Islet precursor cell (in vitro differentiated cells): ENCODE measurements at places on chromosomes 6 and 20.
A peak's percentile ranks its signal among the peaks of the same experiment; 100 is the strongest.

GRCh38 chr6:111050261-111051023 lies 36.9 kb upstream of the SLC16A10 start:
- no peak for DNase-seq

DNA sequence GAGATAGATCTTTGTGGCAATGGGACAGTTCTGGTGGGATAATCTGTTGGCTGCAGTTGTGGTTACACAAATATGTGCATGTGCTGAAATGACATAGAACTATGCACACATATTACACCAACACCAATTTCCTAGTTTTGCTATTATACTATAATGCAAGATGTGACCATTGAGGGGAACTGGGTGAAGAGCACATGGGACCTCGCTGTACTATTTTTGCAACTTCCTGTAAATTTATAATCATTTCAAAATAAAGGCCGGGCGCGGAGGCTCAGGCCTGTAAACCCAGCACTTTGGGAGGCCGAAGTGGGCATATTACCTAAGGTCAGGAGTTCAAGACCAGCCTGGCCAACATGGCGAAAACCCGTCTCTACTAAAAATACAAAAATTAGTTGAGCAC lies 8.7 kb downstream of the ARMC12 start:
- DNase-seq, result no peak

DNA sequence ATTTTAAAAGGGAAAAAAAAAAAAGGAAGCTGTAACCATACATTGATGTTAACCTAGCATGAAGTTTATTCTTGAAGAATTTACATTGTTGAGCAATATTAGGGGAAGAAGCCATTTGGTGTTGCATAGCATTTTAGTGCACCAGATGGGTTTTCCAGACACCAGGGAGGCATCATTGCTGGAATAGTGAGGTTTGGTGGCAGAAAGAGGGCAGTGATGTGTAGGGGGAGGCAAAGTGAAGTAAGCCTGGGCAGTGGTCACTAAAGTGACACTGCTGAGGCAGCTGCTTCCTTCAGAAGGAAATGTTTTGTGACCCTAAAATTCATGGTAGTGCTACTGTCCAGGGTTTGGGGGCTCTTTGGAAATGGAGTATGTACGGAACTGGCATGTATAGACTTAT lies 2.6 kb downstream of the TOMM6 start:
- DNase-seq, result no peak

GRCh38 chr6:28711788-28712341 lies 186.2 kb downstream of the GPX5 start:
- DNase-seq, result no peak

DNA sequence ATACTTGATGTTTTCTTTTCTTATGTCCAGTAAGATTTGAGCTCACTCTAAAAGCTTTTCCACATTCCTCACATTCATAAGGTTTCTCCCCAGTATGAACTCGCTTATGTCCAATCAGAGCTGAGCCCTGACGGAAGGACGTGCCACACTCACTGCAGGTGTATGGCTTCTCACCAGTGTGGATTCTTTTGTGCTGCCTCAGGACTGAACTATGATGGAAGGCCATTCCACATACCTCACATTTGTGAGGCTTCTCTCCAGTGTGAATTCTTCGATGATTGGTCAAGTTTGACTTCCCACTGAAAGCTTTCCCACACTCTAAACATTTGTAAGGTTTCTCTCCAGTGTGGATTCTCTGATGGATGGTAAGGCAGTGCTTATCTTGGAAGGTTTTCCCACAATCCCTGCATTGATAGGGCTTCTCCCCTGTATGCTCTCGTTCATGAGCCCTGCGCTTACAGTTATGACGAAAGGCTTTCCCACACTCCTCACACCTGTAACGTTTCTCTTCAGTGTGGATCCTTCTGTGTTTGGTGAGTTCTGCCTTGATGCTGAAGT lies 9.9 kb downstream of the ZNF311 start:
- no peak for DNase-seq

DNA sequence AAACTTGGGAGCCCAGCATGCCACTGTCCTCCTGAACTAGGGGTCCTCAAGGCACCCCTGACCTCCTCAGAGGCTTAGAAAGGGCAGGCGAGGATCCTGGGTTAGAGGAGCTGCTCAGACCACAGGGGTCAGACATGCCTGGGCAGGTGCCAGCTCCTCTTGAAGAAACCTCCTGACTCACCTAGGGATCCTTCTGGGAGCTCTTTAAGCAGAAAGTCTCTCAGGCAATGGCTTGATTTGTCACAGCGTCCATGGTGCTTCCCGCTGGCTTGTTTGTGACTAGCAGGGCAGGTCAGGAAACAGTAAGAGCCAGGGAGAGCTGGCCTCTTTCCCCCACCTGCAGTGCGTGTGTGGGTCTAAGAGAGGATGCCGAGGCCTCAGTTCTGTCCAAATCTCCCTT lies 174.5 kb upstream of the SNX9 start:
- no peak for DNase-seq

- no peak for DNase-seq
Measured at GRCh38 chr6:3151691-3152090, 5.7 kb downstream of the TUBB2A start.

DNA sequence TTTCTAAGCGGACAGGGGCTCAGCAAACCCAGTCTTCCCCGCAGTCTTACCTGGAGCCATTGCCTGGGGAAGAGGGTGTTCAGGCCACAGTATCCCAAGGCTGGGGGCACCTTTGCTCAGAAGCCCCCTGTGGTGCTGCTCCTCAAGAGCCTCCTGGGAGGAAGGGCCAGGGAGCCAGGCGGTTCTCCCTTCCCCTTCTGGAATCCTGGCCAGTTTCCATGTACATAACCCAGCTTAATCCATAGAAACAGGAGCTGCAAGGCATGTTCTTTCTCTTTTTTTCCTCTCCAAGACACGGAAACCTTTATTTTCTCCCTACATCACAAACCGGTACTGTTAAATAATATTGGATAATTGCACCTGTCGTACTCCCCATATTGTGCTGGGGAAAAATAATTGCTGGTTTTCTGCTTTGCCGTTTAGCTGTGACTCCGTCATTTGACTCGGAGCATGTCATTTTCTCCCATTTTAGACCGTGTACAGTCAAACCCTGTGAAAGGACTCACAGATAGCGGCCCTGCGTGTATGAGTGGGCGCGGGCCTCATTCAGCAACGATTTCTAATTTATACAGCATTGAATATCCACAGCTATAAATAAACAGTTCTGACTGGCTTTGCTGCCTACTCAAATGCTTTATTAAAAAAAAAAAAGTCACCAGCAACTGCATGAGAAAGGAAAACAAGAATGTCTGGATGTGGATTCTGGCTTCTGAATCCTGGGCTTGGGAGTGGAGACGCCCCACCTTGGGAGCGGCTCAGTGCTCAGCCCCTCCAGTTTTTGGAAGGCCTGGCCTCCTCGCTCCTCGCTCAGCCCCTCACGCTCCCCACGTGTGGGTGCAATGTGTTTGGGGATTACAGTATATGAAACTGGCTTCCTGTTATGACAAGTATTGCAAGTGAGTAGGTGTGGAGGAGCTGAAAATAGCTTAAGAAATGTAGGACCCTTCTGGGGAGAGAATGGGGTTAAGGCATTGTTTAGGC lies 67.3 kb downstream of the ADTRP start:
- no peak for DNase-seq

DNA sequence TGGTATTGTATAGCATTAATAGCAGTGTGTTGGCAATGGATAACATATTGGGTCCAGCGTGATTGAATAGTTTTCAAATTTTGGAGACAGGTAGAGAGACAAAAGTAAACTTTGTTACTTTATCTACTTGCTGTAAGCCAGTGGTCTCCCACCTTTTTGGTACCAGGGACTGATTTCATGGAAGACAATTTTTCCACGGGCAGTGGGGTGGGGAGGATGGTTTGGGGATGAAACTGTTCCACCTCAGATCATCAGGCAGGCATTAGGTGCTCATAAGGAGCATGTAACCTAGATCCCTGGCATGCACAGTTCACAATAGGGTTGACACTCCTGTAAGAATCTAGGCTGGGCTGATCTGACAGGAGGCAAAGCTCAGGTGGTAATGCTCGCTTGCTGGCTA lies 14.6 kb upstream of the PROKR2 start:
- DNase-seq, result no peak

DNA sequence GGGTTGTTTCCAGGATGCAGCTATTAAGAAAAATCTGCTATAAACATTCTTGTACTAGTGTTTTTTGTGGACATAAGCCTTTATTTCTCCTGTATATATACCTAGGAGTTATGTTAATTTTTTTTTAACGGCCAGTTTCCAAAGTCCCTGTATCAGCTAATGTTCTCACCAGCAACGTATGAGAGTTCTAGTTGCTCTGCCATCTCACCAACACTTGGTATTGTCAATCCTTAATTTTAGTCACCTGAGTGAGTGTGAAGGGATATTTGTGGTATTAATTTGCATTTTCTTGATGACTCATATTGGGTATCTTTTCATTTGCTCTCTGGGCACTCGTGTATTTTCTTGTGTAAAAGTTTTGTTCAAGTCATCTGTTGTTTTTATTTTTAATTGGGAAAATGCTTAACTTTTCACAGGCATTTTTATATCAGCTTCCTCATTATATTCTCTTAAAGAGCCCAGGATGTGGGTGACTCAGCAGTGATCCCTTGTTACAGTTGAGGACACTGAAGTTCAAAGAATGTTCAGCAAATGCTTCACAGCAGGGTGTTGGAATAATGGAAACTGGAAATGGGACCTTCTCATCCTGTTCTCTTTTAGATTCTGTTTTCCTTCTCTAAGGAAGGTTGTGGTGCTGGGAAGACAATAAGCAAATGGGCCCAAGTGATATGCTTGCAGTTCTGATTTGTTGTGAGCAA lies 211.7 kb upstream of the PRND start:
- DNase-seq, result no peak

DNA sequence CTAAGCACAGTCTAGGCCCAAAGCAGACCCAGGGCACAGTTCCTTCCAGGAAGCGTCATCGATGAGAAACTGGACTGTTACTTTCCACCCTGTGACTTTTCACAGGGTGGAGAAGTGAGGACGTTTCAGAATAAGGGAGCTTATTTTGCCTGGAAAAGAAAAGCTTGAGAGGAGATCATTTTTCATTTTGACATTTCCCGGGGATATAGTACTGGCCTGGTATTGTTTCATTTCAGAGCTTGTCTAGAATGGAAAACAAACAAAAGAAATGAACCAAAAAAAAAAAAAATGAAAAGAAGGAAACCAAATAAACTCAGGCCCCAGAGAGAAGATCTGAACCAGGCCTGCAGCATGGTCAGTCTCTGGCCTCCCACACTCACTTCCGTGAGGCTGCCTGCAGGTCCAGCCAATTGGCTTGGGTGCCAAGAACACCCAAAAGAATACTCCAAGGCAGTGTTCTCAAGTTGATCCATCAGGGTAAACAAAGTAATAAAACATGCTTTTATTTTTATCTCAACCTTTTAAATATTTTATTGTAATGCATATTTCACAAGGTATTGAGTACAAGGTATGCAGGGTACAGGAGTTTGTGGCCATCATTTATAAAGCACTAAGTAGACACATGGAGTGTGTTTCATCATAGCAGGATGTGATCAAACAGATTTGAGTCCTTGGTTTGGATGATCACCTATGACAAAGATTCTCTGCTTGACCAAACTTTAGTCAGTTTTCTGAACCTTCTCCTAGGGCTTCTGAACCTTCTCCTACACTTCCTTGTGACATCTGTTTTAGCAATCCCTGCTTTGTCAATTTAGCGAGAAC lies 176.9 kb upstream of the GGTLC1 start:
- DNase-seq, result no peak

DNA sequence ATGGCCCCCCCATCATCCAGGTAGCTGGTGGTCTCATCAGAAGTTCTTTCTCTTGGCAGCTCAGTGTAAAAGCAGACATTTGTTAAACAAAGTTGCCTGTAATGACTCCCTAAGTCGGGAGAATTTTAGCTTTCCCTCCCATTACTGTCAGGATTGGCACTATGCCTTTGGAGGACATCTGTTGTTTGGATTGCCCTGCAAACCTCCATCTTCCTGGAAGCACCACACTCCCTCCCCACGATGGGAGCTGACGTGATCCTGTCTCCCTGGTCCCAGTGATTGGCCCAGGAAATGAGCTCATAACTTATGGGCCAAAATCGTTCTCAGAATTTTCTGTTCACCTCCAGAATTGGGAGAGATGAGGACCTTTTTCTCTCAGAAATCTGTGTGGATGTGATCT lies 42.6 kb upstream of the CNR1 start:
- no peak for DNase-seq

- no peak for DNase-seq
Measured at GRCh38 chr6:157708933-157709332, 114.1 kb upstream of the SNX9 start.

DNA sequence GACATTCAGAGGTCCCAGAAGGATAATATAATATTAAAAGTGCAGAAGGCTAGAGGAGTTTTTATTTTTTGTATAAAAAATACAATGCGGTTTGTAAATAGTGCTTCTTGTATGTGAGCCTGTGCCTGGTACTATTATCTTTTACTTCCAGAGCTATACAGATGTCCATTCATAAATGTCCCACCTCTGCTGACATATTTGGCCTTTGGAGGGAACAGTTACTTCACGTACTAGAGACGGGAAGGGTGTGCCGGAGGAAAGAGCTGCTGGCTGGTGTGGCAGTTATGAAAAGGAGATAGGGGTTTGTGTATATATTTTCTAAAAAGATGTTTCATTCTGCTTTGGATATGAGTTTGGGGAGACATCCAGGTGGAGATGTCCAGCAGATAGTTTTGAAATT lies 8.8 kb downstream of the CD109 start:
- DNase-seq, result no peak

- DNase-seq, result no peak
Measured at GRCh38 chr6:165588515-165588914, 74.5 kb downstream of the PDE10A start.

- peak; percentile 91 for DNase-seq
Measured at GRCh38 chr20:45014671-45015415, 48.5 kb downstream of the STK4 start.

DNA sequence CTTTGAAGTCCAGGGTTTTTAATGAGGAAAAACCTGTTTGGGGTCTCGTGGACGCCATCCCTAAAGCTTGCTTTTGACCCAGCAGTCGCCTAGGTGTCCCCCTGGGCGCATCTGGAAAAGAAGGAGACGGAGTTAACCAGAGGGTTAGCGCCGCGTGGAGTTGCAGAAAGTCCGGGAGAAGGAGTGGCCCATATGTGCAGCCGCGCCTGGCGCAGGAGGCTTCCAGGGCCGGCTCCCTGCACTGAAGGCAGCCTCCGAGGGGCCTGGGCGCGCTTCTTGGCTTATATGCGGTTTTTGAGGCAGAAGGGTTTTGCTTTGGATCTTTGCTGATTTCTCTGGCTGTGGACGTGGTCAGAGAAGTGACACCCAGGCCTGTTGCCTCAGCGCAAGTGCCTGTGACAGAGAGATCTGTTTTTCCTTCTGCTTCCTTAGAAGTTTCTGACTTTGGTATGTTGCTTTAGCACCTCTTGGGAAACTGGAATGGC lies 987 bp downstream of the TMEM181 start:
- DNase-seq, result no peak

- no peak for DNase-seq
Measured at GRCh38 chr6:36491378-36491965, 48.7 kb downstream of the KCTD20 start.

GRCh38 chr6:137870744-137871247 lies 3.7 kb downstream of the TNFAIP3 start:
- no peak for DNase-seq

GRCh38 chr6:151609146-151609902 lies 115.5 kb downstream of the CCDC170 start:
- DNase-seq, result no peak

GRCh38 chr20:53194306-53195290 lies 222.4 kb downstream of the TSHZ2 start:
- peak; percentile 12 for DNase-seq

GRCh38 chr6:104595311-104595820 lies 264.4 kb downstream of the HACE1 start:
- no peak for DNase-seq
